NCI-H1417 treated with DMSO at 0.1 percent for 48 hours (cell line): ENCODE measurements at places on chromosomes 1 and 21.

GRCh38 chr1:213457186-213457585 is 406.1 kb downstream of the RPS6KC1 start:
- DNase-seq: no peak

DNA sequence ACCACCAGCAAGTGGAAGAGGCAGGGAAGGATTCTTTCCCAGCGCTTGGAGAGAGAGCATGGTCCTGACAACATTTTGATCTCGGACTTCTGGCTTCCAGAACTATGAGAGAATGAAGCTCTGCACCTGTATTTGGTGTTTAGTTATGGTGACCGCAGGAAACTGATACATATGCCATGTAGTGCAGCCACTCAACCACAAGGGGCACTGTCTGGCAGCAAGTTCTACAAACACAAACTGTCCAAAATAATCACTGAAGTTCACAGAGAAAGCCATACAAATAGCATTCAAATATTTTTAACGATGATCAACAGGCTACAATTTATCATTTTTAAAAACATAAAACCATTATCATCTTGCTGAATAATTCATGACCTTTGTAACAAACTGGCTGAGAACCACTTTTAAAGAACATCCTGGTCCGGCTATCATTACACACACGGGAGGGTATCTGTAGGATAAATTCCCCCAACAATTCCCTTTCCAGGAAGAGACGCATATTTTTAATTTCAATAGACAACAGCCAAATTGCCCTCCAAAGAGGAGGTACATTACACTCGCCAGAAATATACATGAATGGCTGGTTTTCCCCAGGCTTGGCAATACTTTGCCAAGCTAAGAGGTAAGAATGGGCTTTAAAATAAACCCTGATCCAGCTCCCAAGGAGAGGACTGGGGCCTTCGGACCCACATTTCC is 9.2 kb upstream of the CBR3 start:
- no peak for DNase-seq

DNA sequence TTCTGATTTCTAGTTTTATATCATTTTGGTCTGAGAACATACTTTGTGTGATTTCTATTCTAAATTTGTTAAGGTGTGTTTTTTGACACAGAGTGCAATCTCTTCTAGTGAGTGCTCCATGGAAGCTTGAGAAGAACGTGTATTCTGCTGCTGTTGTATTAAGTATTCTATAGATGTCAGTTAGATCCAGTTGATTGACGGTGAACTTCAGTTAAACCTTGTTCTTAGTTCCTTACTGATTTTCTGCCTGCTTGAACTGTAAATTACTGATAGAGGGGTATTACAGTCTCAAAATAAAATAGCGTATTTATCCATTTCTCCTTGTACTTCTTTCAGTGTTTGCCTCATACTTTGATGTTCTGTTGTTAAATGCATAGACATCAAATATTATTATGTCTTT is 248.1 kb upstream of the GREM2 start:
- DNase-seq: no peak

GRCh38 chr1:52546852-52547251 is 6.0 kb downstream of the TUT4 start:
- no peak for DNase-seq

GRCh38 chr1:48341221-48341620 is 118.7 kb downstream of the SLC5A9 start:
- DNase-seq: no peak

- DNase-seq: no peak
These were observed 614.3 kb downstream of the NCAM2 start for GRCh38 chr21:21612466-21612865.

DNA sequence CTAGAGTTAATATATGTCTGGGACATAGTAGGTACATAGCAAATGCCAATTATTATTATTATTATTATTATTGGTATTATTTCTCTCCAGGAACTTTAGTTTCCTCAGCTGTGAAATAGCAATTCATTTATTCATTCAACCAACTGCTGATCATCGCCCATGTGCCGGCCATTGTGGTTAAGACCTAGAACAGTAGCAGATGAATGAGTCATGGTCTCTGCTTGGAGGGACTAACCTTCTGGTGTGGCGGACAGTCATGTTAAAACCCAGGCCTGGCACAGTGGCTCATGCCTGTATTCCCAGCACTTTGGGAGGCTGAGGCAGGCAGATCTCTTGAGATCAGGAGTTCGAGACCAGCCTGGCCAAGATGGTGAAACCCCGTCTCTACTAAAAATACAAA is 23.8 kb upstream of the LDLRAP1 start:
- no peak for DNase-seq

- DNase-seq: no peak
These were observed 1.5 kb downstream of the TGFB2 start for GRCh38 chr1:218346391-218347204.

GRCh38 chr21:42820616-42821465 is 58.5 kb downstream of the WDR4 start:
- peak; percentile 28 for DNase-seq

DNA sequence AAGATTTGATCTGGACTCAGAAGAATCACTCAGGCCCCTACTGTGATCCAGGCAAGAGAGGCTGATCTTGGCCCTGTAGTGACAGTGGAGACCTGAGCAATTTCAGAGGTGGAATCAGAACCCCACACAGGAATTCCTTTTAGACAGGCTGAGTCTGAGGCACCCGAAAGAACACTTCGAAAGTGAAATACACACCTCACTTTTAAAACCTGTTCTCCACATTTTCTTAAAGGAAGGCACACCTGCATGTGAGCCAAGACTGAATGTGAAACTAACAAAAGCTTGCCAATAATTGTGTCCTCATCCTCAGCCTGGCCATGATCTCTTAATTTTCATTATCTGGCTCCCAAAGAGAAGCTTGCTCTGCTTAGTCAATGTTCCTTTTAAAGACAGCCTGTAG is 32.2 kb downstream of the SIPA1L2 start:
- no peak for DNase-seq

GRCh38 chr21:39564200-39564599 is 48.5 kb upstream of the B3GALT5 start:
- DNase-seq: no peak

GRCh38 chr1:234775477-234776246 is 165.7 kb upstream of the IRF2BP2 start:
- DNase-seq: no peak

- no peak for DNase-seq
These were observed 1.4 kb downstream of the RAVER2 start for GRCh38 chr1:64745986-64746940.

- no peak for DNase-seq
These were observed 44.5 kb downstream of the PHTF1 start for GRCh38 chr1:113714606-113715269.

DNA sequence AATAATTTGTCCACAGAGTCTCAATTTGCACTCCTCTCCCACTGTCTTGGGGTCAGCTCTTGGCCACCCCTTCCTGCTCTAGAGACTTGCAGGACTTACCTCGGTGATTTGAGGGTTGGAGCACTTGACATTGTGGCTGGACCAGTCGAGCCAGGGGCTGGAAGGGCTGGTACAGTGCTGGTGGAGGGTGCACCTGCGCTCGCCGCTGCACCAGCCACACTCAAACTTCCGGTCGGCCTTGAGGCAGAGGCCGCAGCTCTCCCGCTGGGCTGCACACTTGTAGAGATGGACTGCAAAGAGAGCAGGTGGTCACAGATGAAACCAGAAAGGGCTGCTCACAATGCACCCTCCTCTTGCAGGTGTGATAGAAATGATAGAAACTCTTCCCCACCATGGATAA is 165.0 kb downstream of the PLXNA2 start:
- peak; percentile 19 for DNase-seq

- no peak for DNase-seq
These were observed 376.5 kb downstream of the LRRIQ3 start for GRCh38 chr1:73821520-73821919.

DNA sequence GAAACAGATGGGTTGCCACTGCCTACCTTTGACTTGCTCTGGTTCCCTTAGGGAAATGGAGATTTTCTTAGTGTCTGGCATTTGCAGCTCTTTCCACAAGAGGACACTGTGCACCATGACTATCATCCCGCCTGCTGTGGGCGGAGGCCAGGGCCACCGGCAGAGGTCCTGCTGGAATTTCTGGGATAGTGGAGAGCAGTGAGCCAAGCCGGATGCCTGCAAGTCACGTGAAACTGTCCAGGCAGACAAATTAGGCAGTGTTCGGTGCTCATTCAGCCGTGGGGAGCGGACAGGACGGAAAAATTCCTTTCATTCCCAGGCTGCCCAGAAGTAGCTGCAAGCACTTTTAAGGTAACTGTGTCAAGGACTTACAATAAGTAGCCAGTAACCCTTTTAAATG is 43.4 kb downstream of the IGSF5 start:
- no peak for DNase-seq

- no peak for DNase-seq
These were observed 751.3 kb upstream of the NEGR1 start for GRCh38 chr1:73033640-73034039.

DNA sequence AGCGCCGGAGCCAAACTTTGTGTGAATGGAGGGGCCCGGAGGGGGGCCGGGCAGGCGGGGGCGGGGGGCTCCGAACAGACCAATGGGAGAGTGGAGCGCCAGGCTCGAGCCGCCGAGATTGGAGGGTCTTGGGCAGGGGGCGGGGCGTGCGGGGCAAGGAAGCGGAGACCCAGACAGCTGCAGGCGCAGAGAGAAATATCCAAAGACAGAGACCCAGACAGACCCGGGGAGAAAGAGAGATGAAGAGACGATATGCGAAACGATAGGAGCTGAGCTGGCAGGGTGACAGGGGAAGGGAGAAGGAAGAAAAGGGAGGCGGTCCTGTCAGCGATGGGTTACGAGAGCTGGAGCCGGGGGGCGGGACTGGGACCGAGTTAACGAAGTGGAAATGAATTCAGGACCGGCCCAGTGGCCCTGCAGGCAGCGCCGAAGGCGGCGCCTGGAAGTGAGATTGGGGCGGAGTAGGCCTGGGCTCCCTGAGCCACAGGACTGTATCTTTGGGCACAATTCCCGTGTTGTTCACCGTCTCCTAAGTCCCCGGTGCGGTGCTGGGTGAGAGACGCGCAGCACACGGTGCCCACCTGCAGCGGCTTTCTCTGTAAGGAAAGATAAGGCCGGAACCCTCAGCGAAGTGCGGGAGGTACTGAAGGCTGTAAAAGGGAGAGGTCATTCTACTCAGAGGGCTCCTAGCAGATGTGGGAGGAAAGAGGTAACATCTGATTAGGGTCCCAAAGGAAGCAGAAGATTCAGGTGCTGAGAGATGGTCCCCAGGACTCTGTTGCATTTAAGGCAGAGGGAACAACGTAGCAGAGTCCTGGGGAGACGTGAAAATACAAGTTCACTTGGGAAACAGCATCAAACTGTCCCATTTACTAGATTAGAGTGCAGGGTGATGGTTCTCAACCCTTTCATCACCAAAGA is 543 bp upstream of the KCNJ10 start:
- no peak for DNase-seq

- no peak for DNase-seq
These were observed 17.7 kb downstream of the LURAP1 start for GRCh38 chr1:46220808-46221207.

DNA sequence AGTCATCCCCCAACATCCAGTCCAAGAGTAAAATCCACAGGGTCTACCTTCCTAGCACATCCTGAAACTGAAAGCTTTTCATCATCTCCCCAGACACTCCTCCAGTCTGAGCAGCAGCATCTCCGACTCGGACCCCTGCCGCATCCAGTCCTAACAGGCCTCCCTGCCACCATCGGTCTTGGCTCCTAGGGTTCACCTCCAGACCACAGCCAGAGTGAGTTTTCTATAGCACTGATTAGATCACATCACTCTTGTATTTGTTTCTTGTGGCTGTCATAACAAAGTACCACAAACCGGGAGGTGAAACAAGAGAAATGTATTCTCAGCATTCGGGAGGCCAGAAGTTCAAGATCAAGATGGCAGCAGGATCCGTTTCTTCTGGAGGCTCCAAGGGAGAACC is 187.8 kb downstream of the TOMM20 start:
- no peak for DNase-seq

DNA sequence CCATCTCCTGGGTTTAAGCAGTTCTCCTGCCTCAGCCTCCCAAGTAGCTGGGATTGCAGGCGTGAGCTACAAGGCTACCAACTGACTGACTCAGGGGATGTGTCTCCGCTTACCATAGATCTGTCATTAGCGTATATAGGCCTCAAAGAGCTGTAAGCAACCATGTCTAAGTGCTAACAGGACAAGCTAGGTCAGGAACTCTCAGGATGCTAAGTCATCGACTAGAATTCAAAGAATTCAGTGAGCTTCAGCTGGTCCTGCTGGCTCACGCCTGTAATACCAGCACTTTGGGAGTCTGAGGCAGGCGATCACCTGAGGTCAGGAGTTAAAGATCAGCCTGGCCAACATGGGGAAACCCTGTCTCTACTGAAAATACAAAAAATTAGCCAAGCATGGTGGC is 29.5 kb downstream of the CAPN2 start:
- DNase-seq: no peak

- no peak for DNase-seq
These were observed 607.1 kb downstream of the KCNT2 start for GRCh38 chr1:196001188-196001587.

- no peak for DNase-seq
These were observed 37.5 kb upstream of the KCNA10 start for GRCh38 chr1:110556471-110556807.

- no peak for DNase-seq
These were observed 349.7 kb upstream of the ESRRG start for GRCh38 chr1:217072926-217073325.

DNA sequence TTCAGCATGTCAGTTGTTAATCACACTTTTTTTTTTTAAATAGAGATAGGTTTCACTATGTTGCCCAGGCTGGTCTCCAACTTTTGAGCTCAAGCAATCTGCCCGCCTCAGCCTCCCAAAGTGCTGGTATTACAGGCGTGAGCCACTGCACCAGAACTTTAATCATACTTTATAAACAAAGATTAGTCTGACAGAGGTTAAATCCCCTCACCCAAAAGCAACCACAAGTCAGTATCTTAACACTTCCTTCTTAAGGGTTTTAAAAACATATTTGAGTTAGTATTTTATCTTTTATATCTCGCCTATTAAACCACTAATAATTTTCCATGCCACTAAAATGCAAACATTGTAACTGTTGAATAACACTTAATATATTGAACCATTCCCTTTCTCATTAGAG is 70.2 kb downstream of the COP1 start:
- DNase-seq: no peak

GRCh38 chr1:18569251-18569650 is 61.4 kb upstream of the PAX7 start:
- DNase-seq: no peak

GRCh38 chr1:234230414-234230862 is 142.8 kb upstream of the COA6 start:
- DNase-seq: peak; percentile 52

DNA sequence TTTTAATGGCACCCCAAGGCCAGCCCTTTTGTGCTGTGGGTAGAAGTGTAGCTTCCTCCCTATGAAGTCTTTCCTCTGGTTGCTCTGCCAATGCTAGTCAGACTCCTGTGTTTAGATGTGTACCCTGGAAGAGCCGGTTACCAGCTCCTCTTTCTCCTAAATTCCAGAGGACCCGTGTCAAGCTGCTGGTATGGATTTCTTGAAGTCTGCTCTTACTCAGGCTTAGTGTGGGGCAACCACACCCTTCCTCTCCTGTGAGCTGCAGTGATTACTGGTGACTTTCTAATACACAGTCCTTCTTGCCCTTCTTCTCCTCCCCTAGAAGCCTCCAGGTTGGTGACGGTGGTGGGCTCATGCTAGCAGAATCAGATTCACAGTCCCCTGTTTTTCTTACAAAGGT is 74.1 kb upstream of the AKT3 start:
- no peak for DNase-seq
